Activated CD4-positive, alpha-beta T cell treated with anti-CD3 and anti-CD28 coated beads for 36 hours (primary cell): ENCODE measurements at places on chromosomes 3 and 15. TPM values are rescaled to one million over a fixed set of nuclear protein-coding genes. Genes with fewer than 3 reads are reported as not detected.

Gene INSYN1
- total RNA-seq: not detected

GRCh38 chr3:156519758-156520162, 35.2 kb downstream of the SSR3 start:
- H3K4me3 ChIP-seq: no peak overlapping the region
- peak; percentile 26 for DNase-seq

GRCh38 chr3:102069211-102069662, 219.9 kb downstream of the NFKBIZ start:
- no peak for DNase-seq
- no peaks in the 10 kb centered on the region for H3K27me3 ChIP-seq
- H3K4me1 ChIP-seq: peaks cover 23% of the 10 kb centered on the region
- H3K4me3 ChIP-seq: no peak overlapping the region
- no peaks in the 10 kb centered on the region for H3K36me3 ChIP-seq

DNA sequence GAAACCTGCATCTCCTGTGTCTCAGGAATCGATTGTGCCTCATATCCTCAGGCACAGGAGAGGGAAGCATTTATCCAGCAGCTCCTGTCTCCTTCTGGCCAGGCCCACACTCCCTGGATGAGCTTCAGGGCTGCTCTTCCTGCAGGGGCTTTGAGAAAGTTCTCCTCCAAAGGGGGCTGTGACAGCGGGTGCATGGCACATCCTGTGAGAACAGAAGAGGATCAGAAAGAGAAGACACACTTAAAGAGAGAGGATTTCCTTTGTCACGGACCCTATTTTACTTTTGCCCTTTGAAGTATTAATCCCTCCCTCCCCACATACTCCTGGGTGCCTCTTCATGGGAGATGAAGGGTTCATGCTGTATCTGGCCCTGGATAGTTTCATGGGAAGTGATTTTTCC, 46.0 kb downstream of the MFSD1 start:
- H3K4me3 ChIP-seq: no peak overlapping the region
- peaks cover 2% of the 10 kb centered on the region for H3K27me3 ChIP-seq
- DNase-seq: no peak
- H3K36me3 ChIP-seq: no peaks in the 10 kb centered on the region
- no peak overlapping the region for H3K27ac ChIP-seq

GRCh38 chr3:38116471-38117162, 20.3 kb downstream of the ACAA1 start:
- H3K27me3 ChIP-seq: no peaks in the 10 kb centered on the region
- H3K36me3 ChIP-seq: peaks cover 5% of the 10 kb centered on the region
- DNase-seq: no peak
- H3K27ac ChIP-seq: no peak overlapping the region
- H3K4me3 ChIP-seq: no peak overlapping the region
- H3K4me1 ChIP-seq: no peaks in the 10 kb centered on the region

- no peak overlapping the region for H3K4me3 ChIP-seq
- no peaks in the 10 kb centered on the region for H3K27me3 ChIP-seq
- no peaks in the 10 kb centered on the region for H3K4me1 ChIP-seq
- H3K27ac ChIP-seq: no peak overlapping the region
Observed at GRCh38 chr3:129365296-129366136, 62.9 kb downstream of the EFCAB12 start.
